ENCODE measurements at places on chromosomes 2 and 18.

DNA sequence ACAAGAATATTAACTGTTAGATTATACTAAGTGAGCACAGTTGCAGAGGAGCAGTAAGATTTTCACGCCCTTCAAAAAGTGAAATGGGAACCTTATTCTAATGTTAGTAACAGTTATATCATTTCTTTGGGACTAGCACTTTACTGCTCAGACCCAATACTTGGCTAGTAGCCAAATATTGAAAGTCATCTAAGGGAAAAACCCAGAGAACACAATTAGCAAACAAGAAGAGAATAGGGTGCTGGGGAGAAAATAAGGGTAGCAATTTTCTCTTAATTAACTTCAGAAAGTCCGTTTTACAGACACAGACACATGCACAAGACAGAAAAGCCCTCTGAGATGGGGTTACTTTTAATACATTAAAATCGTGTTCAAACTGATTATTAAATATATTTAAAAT, 71.8 kb downstream of the ID2 start:
- no peak for DNase-seq

GRCh38 chr2:207225773-207226172, 60.0 kb upstream of the KLF7 start:
- DNase-seq: no peak

DNA sequence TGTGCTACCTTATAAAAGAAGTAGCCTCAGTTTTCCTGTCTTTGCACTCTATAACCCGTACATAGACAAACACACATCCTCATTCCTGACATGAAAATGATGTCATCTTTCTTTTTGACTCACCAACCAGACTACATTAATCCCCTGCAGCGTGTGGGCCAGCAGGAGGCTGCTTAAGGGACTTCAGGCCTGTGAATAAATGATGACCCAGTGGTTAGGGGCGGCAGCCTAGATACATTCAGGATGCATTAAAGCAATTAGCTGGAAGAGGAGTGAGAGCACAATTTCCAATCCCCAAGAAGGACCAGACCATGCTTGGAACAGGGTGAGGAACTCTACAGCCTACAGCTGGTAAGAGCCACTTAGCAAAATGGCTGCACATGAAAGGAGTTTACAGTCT, 57.3 kb upstream of the KLF7 start:
- no peak for DNase-seq

GRCh38 chr2:128667391-128667790, 348.7 kb upstream of the HS6ST1 start:
- DNase-seq: no peak

- no peak for DNase-seq
Measured at GRCh38 chr2:212677466-212677865, 138.9 kb upstream of the ERBB4 start.

GRCh38 chr2:205702576-205702975, 20.3 kb downstream of the NRP2 start:
- DNase-seq: no peak

DNA sequence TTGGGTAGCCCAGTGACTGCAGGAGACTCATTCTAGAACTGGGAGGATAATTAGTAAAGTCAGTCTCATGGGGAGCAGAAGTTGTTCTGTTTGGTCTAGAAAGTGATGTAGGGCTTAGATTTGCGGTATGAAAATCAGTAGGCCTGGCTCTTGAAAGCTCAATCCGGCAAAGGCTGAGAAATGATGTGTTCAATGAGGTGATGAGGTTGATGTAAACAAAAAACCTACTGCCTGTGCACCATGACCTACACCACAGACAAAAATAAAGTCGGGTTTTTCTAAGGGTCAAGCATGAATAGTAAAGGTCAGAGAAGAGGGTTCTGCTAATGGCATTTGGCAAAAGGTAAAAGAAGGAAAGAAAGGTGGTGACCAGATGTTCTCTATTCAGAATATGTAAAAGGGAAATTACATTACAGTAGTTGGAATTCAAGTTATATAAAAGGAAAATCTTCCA, 80.8 kb upstream of the COL5A2 start:
- DNase-seq: no peak

DNA sequence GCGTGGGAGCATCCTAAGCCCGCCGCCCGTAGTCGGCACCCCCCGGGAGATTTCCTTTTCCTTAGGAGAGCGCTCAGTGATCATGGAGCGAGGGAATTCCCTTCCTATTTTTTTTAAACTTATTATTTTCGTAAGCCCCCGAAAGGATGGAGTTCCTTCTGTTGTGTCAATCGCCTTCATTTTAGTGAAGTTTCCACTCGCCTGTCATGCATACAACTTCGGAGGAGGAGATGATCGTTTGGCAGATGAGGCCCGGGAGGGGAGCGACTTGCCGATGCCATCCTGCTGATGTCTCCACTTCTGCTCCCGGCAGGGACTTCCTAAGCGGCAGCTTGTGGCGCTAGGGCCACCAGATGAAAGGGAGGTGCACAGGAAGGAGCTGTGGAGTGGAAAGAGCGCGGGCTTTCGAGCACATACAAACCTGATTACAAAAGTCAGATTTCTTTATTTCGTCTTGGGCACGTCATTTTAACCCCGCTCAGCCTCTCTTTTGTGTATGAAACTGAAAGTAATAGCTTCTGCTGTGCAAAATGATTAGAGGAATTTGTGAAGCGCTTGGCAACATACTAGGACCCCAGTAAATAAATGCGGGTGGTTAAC, at the start of gene ADGRF3:
TSS of gene ADGRF3 (minus strand) at position 336 of the 600 bp plus-strand sequence. CDS start 555 bp downstream, outside the sequence.
- DNase-seq: peak; percentile 67

DNA sequence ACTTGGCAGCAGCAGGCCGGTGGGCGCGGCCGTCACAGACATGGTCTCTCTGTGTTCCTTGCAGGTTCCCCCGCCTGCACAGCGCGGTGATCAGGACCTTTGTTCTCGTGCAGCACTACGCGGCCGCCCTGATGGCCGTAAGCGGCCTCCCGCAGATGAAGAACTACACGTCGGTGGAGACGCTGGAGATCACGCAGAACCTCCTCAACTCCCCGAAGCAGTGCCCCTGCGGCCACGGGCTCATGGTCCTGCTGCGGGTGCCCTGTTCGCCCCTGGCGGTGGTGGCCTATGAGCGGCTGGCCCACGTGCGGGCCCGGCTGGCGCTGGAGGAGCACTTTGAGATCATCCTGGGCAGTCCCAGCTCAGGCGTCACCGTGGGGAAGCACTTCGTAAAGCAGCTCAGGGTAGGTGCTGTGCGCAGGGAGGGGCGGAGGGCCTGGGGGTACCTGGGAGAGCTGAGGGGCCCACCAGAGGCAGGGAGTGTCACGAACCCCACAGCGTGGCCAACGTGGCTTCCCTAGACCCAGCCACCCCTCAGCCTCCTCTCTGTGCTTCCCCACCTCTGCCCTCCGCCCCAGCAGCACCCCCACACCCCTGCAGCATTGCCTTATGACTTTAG, 59.3 kb downstream of the NTSR2 start:
- DNase-seq: no peak

DNA sequence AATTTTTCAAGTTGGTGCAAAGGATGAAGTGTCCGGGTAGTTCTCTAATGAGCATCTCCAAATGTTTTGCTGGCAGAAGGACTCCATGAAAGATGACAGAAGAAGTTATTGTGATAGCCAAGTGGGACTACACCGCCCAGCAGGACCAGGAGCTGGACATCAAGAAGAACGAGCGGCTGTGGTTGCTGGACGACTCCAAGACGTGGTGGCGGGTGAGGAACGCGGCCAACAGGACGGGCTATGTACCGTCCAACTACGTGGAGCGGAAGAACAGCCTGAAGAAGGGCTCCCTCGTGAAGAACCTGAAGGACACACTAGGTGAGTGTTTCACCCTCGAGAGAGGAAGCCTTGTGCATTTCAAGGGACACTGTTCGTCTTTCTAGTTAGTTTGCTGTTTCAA, 110.3 kb downstream of the NCK2 start:
- DNase-seq: no peak

DNA sequence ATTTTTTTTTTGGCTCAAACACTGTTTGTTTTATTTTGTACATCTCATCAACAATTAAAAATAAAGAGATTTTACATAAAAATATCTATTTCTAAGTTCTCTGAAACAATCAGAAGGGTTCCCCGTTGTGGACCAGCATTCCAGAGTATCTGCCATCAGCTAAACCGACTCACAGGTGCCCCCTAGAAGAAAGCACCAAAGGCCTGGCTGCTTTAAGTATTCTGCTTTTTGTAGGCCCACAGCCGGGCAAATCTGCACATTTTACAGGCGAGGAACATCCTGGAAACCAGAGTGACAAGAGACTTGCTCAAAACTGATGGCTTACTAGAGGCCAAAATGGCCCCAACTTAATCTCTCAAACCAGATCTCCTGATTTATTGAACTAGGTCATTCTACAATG, 82.2 kb upstream of the SETBP1 start:
- DNase-seq: no peak

DNA sequence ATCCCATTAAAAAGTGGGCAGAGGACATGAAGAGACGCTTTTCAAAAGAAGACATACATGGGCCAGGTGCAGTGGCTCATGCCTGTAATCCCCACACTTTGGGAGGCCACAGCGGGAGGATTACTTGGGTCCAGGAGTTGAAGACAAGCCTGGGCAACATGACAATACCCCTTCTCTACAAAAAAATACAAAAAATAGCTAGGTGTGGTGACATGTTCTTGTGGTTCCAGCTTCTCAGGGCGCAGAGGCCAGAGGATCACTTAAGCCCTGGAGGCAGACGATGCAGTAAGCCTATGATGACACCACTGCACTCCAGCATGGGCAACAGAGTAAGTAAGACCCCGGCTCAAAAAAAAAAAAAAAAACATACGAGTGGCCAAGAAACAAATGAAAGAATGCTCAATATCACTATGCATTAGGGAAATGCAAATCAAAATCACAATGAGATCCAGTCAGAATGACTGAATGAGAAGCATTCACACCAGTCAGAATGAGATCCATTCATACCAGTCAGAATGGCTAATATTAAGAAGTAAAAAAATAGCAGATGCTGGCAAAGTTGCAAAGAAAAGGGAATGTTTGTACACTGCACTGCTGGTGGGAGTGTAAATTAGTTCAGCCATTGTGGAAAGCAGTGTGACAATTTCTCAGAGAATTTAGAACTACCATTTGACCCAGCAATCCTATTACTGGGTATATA, 550.2 kb upstream of the SLC39A10 start:
- DNase-seq: no peak

- DNase-seq: peak; percentile 67
Measured at GRCh38 chr2:239035361-239035814, 187.5 kb downstream of the TWIST2 start.

DNA sequence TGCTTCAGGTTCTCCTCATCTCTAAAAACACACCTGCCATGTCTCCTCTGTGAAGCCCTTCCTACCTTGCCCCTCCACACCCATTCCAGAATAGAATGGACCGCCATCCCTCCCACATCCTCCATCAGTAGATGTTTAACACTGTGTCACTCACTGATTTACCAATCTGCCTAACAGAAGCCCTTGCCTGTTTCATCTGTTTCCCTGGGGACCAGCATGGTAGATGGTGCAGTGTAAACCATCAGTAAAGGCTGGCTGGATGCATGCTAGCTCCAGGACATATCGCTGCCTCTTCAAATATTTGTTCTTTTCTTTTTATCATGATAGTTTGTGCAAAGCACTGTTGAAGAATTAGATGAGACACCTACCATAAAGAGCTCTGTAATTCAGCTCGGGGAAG, 271.4 kb downstream of the PIEZO2 start:
- DNase-seq: no peak

DNA sequence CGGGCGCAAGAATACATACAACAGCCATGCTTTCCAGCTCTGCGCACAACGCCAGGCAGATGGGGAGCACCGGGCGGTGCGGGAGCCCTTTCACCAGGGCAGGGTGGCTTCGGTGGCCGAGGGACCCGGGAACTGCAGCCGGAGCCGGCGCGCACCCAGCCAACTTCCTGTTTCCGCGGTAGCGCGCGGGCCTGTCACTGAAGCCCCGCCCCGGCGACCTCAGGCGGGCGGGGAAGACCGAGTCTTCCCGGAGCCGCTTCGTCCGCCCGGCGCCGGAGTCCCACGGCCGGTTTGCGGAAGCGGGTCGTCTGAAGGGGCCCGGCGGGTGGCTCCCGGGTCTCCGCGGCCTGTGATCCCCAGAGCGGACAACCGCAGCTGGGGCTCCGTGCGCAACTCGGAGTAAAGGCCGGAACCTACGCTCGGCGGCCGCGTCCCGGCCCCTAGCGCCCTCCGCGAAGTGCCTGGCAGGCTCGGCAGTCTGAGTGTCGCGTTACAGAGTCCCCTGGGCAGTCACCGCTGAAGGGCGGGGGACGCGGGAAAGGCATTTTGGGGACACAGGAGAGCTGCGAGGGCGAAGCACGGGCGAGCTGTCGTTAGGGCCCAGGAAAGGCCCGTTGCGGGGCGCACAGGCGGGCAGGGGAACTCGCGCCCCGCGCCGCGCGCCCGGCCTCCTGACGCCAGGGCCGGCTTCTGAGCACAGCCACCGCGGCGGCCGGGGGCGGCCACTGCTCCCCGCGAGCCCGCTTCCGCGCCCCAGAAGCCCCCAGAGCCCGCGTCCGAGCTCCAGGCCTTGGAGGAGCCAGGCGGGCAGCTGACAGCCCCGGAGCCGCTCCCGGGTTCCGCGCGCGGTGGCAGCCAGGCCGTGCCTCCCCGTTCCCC, at the start of gene MPPE1:
TSS of gene MPPE1 (minus strand) at position 136 of the 879 bp plus-strand sequence. CDS start 11,053 bp downstream, outside the sequence.
- peak; percentile 90 for DNase-seq

- DNase-seq: no peak
Measured at GRCh38 chr2:54760310-54760709, 36.8 kb downstream of the EML6 start.

- DNase-seq: no peak
Measured at GRCh38 chr2:7905756-7906155, 776.1 kb upstream of the ID2 start.

- DNase-seq: no peak
Measured at GRCh38 chr2:27212626-27213471, 781 bp upstream of the SLC5A6 start.

- no peak for DNase-seq
Measured at GRCh38 chr2:203016716-203017115, 2.0 kb downstream of the NBEAL1 start.

- no peak for DNase-seq
Measured at GRCh38 chr18:32754508-32755263, 18.1 kb downstream of the KLHL14 start.

- no peak for DNase-seq
Measured at GRCh38 chr2:217932803-217933616, 69.8 kb downstream of the TNS1 start.

DNA sequence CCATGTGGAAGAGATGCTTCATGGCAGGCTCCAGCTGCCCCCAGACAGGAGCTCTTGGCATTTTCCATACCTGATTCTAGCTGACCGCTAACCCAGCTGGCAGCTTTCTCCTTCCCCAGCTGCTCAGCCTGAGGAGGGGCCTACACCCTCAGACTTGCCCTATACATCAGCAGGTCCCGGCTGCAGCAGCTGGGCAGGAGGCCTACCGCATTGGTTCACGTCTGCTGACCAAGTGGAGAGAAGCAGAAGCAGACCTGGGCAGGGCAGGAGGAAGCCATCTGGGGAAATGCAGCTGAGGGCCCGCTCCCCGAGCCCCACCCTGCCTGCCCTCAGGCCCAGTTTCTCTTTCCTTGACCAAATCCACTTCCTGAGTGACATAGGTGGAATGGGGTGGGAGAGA, 50.7 kb downstream of the LBH start:
- DNase-seq: no peak

GRCh38 chr2:65482971-65483370, 50.6 kb upstream of the SPRED2 start:
- DNase-seq: no peak

Measured in CD4-positive, alpha-beta T cell treated with Interleukin-6 for 4 hours (primary cell).